Activated CD4-positive, alpha-beta T cell treated with anti-CD3 and anti-CD28 coated beads, Interleukin-2, amount 50 U/mL, for 1 hour (primary cell): ENCODE measurements at places on chromosomes 4 and X.

GRCh38 chr4:114251020-114251419, 271.6 kb upstream of the ARSJ start:
- DNase-seq: no peak

GRCh38 chrX:154793084-154793795, 12.0 kb downstream of the MPP1 start:
- no peak for DNase-seq

DNA sequence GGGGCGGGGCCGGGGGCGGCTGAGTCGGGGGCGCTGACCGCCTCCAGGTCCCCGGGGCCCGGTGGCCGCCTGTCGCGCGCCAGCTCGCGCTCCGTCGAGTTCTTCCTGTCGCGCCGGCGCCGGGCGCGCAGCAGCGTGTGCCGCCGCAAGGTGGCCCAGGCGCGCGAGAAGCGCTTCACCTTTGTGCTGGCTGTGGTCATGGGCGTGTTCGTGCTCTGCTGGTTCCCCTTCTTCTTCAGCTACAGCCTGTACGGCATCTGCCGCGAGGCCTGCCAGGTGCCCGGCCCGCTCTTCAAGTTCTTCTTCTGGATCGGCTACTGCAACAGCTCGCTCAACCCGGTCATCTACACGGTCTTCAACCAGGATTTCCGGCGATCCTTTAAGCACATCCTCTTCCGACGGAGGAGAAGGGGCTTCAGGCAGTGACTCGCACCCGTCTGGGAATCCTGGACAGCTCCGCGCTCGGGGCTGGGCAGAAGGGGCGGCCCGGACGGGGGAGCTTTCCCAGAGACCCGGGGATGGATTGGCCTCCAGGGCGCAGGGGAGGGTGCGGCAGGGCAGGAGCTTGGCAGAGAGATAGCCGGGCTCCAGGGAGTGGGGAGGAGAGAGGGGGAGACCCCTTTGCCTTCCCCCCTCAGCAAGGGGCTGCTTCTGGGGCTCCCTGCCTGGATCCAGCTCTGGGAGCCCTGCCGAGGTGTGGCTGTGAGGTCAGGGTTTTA, 1.5 kb downstream of the ADRA2C start:
- no peak for DNase-seq

DNA sequence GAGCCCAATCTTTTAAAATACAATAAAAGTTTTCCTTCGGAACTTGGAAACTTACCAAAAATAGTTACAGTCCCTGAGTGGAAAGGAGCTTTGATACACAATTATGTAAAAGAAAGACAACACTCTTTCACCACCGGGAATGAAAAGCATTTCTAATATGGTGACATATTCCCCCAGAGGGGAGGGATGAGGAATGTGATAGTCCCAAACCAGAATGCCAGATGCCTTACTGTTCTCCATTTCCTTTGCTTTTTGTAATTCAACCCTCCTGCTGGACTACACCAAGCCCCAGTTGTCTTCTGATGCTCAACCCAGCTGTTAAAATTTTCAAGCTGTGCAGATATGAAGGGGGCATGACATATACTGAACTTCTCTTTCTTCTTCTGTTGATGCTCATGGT, 4.1 kb downstream of the PRIMPOL start:
- DNase-seq: no peak

DNA sequence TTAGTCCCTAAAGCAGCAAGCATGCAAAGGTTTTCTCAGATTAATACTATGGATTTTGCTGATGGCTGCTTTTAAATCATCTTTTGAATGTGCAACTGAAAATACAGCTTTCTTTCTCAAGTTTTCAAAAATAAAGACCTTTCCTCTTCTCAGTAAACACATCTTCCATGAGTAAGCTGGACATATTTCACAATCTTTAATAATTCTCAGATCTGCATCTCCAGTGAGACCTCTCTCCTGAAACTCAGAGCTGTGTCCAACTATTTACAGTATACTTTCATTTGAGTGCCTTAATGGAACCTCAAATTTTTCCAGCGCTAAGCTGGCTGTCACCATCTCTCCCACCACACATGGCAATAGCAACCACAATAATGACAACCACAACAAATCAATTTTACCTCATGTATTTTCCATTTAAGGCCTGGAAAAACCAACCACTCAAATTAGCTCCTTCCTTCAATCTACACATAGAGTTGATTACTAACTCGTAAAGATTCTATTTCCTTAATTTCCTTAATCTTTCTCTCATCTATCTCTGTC, 192.4 kb upstream of the RPL34 start:
- no peak for DNase-seq

DNA sequence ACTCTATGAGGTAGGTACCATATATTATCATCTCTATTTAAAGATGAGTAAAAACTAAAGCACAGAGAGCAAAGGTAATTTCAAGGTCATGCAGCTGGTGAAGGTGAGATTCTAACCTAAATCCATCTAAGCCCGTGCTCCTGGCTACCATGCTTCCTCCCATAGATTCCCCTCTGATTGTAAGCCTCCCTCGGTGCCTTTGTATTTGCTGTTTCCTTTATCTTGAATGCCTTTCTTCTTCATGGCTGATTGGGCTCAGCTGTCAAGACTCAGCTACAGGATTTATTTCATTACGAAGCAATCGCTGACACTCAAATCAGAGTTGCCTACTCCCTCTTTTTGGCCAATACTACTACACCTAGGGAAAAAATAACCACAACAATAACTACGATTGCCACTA, 217.1 kb downstream of the ARAP2 start:
- no peak for DNase-seq

DNA sequence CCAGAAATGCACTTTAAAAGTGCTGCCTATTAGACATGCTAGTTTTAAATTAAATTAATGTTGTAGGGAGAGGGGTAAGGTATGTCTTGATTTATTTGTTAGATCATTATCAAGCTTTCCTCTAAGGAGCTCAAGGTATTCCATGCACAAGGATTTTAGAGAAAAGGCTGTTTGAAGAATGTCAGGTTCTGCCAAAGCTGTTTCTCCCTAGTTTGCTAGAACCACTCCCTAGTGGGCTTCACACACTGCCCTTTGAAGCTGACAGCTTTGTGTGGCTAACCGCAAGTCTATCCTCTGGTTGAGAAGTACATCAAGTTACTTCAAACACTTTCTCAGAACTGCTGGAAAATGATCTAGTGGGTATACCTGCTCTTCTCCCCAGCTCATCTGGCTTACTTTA, 32.3 kb downstream of the RASL11B start:
- DNase-seq: no peak

DNA sequence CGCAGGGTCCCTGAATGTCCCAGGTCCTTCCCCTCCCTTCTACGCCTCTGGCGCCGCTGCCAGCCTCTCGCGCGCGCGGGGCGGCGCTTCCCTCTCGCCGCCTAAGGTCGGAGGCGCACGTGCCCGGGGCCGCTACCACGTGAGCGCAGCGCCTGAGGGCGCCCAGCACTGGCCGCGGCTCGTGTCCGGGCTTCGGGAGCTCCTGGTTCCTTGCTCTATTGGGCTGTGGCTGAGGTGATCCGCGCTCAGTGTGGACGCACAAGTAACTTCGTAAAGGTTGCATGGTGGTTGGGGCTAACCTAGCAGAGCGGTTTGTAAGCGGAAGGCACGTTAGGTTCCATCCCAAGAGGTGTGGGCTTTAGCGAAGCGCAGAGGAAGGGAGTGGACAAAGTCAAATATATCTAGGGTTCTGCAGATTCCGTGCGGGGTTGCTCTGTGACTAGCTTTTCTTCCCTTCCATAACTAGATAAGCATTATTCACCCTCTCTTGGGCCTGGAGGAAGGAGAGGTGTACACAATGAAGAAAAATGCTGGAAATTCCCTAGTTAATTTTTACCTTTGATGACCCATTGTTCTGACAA, 1.8 kb downstream of the TLL1 start:
- no peak for DNase-seq

DNA sequence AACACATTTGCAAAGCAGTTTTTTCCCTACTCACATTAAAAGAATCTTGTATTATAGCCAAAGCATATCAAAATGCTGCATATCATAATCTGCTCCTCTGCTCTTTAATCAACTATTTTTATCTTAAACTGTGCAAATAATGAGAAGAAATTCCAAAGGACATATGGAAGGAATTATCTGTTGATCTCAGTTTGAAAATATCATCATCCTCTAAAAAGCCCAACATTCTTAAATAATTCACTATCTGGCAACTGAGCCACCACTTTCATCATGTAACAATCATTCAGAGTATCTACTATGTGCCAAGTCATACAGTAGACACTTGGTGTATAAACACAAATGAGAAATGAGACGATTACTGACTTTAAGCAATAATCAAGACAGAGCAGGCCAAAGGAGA, 63.0 kb downstream of the PRSS12 start:
- DNase-seq: no peak

DNA sequence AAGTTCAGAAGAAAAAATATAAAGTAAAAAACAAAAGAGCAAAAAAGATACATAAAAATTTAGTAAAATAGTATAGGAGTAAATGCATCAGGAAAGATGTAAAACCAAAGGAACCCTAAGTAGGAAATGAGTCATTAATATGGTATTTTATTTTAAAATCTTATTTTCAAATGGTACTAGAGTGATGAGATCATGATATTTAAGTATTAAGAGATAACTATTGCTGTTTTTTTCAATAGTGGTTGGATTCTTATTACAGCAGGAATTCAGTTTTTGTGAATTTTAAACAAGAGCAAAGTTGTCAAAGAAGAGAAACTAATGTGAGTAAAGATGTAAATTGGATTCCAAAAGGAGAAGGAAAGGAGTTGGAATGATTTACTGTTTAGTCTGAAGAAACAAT, 20.0 kb downstream of the EMCN start:
- no peak for DNase-seq

- no peak for DNase-seq
Measured at GRCh38 chr4:145580906-145581305, 38.3 kb upstream of the MMAA start.

DNA sequence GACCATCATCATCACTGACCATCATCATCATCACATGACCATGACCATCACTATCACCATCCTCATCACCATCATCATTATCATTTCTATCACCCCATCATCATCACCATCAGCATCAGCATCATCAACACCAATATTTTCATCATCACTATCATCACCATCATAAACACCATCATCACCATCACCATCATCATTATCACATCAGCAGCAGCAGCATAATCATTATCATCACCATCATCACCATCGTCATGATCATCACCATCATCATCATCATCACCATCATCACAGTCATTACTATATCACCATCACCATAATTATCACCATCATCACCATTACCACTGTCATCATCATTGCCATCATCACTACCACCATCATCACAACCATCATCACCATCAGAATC, 117.6 kb downstream of the DHRSX start:
- no peak for DNase-seq

DNA sequence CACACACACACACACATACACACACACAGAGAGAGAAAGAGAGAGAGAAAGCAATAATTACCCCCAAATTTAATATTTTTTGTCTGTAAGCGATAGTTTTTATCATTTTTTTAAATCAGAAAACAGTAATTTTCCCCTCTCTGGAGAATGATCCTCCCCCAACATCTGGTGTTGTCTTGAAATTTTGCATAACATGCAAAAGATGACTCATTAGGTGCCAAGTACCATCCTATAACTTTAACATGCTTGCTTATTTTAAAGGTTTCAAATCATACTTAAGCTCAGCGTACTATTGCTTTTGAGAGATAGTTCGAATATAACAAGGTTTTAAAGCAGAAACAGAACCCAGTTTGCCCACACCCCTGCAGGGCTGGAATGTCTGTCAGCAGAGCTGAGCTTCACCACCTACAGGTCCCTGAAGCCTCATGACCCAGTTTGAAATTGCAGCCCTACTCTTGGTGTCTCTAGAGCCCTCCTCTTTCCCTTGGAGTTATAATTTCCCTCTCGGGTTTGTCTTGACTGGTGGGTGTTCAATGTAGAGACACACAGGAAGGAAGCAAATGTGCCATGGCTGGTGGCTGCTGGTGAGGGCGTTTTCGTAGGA, 175.0 kb upstream of the HS3ST1 start:
- DNase-seq: no peak

DNA sequence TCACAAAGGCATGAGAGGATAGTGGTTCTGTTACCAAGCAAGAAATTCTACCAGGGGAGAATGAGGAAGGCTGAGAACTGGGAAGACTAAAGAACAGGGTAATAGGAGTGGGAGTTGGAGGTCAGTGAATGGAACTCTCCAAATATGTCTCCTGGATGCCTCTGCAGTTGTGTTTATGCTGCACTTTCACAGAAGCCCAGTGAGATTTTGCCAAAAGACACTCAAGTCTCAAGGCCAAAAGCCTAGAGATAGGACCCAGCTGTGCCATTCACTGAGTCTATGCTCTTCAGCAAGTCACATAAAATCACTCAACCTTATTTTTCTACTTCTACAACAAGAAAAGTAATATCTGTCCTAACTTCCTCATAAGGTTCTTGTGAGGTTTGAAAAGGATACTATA, 285.4 kb downstream of the UNC5C start:
- no peak for DNase-seq

- DNase-seq: no peak
Measured at GRCh38 chr4:19366916-19367315, 884.8 kb upstream of the SLIT2 start.

GRCh38 chrX:2464677-2465166, 36.1 kb downstream of the DHRSX start:
- no peak for DNase-seq

GRCh38 chrX:133579631-133580030, 164.3 kb upstream of the GPC4 start:
- DNase-seq: no peak

GRCh38 chrX:17242470-17242869, 132.5 kb upstream of the NHS start:
- DNase-seq: peak; percentile 5

- DNase-seq: no peak
Measured at GRCh38 chr4:40401096-40401495, 66.0 kb downstream of the CHRNA9 start.

DNA sequence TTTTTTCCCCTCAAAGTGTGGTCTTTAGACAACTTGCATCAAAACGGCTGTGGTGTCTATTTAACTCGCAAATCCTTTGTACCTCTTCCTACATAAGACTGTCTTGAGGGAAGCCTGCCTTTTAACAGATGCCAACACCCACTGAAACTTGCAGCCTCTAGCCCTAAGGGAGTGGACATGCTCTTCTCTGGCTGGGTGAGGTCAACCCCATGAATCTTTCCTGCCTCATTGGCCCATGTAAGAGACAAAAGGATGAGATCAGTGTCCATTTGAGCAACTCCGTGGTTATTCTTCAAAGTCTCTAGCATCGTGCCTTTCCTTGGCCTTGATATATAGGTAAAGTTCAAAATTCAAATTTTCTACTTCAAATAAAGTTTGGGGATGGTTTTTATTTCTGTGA, 134.7 kb downstream of the SHROOM3 start:
- no peak for DNase-seq
